Aorta (tissue), 5 donors: ENCODE measurements at places on chromosomes 7 and 10. TPM values are rescaled to one million over a fixed set of nuclear protein-coding genes. Genes with fewer than 3 reads are reported as not detected.

TUBGCP2 gene
- total RNA-seq, result 40.0 TPM

OR2A12 gene
- not detected for total RNA-seq

MEIG1 gene
- not detected for total RNA-seq

GRCh38 chr7:74623135-74623534 lies 34.4 kb upstream of the GTF2I start:
- no peak for DNase-seq

GRCh38 chr10:5989756-5990155 lies 12.4 kb upstream of the IL15RA start:
- no peak for DNase-seq

- no peak for DNase-seq
These were observed 10.2 kb downstream of the APBB1IP start for GRCh38 chr10:26448292-26448691.

GRCh38 chr10:58017719-58018367 lies 249.9 kb downstream of the IPMK start:
- DNase-seq, result no peak

DNA sequence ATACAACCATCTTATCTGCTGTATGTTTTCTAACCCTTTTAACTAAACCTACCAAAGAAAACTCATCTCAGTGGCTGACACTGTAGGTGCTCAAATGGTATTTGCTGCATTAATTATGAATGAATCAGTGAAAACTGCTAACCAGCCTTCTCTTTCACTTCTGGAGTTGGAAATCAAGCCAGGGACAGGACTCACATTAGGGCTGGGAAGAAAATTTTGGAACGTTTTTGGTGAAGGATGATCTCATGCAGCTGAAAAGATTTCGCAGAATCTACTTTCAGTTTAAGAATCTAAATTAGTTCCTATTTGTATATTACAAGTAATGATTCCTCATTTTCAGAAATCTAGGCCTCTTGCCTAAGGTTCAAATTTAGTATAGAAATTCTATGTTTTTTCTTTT lies 12.9 kb downstream of the MTPN start:
- DNase-seq, result no peak
